ENCODE measurements at places on chromosomes 4 and X.
A peak's percentile ranks its signal among the peaks of the same experiment; 100 is the strongest.

DNA sequence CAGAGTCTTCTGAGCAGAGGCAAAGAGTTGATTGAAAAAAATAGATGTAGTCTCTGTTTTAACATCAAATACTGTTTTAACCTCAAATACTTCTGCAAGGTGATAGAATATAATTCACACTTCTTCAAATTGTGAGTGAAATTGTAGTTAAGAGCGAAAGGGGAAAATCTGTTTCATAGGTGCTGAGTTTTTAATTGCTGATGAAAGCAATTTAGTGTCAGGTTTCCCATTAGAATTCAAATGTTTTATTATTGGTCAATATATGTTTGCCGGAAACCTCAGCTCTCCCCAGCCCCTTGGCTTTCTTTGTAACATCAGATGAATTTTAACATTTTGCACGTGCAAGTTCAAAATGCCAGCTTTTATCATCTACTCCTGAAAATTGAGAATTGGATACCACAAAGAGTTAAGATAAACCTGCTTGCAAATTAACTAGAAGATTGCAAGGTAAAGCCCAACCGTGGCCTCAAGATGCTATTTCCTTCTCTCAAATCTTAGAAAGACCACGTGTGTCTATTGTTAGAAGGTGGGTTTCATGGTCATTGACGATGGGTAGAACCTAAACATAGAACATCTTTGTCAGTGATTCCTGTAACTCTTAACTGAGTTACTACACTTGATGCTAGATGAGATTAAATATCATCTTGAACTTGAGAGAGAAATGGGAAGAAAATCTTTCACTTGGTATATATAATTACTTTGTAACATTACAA, 1824.2 kb upstream of the TENM3 start:
- no peak for DNase-seq

DNA sequence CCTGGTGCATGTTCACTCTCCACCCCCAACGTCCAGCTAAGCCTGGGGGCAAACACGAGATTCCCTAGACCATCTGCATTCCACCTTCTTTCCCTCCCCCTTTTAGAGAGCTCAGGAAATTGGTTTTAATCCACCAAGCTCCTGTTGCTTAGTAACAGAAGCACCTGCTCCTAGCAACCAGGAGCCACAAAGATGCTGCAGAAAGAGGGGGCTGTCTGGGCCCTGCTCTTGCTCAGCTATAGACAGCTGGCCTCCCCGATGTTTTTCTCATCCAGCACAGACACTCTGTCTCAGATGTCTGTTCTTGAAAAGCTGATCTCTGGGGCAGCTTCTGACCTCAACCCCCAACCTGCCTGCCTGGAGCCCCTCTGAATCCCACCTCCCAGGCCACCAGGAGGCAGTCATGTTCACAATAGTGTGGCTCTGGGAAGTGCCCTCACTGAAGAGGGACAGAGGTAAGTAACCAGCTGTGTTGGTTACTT, 71.5 kb downstream of the SLC16A2 start:
- DNase-seq, result peak; percentile 16

DNA sequence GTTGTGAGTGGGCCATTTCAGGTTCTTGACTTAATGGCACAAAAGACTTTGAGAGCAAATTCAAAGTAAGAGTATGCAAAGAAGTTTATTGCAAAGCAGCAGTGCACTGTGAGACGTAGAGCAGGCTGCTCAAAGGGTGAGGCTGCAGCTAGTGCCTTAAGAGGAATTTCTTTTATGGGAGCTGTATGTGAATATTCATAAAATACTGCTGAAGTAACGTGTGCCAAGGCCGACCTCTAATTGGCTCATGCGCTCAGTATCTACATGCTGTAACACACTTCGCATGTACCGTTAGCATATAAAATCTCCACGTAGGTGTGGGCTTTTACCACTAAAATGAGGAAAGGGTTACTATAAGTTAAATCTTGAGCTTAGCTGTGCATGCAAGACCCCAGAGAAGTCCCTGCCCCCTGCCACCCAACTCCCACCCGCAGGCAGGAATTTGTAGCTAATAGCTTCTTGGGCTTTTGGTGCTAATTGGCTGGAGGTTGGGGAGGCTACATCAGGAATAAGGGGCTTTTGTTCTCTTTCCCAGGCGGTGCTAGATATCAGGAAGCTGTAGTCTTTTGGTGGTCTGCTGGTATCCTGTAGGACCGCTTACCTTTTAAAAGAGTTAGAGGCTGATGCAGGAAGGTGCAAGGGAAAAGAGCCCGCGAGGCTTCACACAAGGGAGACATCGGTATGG, 47.6 kb downstream of the FSTL5 start:
- no peak for DNase-seq

- DNase-seq, result no peak
Observed at GRCh38 chrX:46200413-46200812, 344.8 kb downstream of the ZNF674 start.

DNA sequence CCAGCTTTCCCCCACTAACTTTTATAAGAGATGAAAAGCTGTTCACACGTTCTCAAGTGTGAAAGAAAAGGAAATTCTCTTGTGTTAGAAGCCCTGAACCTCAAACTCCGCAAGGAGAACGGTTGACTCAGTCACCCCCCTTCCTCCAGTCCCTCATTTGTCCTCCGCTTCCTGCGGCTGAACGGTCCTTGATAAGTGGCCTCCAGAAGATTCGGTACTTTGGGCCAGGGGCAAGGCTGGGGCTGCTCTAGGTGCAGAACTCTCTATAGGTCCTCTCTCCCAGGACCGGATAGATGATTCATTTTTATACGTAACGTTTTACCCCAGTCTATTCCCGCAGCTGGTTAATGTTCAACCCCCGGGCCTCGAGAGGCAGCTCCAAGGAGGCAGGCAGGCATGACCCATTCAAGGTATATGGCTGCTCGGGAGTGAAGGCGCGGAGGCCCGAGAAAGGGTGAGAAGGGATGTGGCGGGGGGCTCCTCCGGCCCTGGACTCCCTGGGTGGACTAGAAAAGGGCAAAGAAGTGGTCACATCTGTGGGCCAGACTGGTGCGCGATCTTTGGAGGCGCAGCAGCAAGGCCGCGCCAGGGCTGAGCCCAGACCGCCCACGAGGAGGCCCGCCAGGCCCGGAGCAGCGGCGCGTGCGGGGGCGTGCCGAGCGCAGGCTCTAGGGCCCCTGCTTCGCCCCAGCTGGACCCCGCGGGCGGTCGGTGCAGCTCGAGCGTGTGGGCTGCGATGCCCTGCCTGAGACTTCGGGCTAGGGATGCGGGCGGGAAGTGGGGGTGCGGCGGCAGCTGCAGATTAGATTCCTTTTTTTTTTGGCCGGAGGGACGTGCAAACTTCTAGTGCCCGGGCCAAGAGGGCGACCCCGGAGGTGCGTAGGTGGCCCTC, 11.7 kb downstream of the PITX2 start:
- DNase-seq, result no peak

DNA sequence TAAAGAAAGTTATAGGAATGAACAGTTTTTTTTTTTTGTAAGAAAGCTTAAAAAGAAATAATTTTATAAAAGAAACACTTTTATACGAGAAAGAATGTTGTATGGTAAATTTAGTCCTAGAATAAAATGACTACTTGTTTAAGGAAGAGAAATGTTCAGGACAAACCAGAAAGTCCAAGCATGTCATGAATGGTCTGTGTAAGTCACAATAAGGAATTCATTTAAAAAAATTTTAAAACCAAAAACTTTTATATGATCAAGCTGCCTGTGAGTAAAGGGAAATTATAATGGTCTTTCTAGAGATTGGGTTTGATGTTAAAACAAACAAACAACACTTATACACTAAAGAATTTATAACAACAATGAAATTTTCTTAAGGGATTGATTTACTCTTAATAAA, 858.9 kb upstream of the PCDH7 start:
- no peak for DNase-seq

DNA sequence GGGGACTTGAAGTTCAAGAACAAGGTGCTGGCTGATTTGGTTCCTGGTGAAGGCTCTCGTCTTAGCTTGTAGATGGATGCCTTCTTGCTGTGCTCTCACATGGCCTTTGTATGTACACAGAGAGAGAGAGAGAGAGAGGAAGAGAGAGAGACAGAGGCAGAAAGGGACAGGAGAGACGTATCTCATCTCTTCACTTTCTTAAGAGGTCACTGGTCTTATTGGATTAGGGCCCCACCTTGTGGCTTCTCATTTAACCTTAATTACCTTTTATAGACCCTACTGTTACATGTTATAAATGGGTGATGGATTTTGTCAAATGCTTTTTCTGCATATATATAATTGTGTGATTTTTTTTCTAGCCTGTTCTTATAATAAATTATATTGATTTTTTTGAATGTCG, 1444.2 kb downstream of the ADGRL3 start:
- DNase-seq, result no peak

DNA sequence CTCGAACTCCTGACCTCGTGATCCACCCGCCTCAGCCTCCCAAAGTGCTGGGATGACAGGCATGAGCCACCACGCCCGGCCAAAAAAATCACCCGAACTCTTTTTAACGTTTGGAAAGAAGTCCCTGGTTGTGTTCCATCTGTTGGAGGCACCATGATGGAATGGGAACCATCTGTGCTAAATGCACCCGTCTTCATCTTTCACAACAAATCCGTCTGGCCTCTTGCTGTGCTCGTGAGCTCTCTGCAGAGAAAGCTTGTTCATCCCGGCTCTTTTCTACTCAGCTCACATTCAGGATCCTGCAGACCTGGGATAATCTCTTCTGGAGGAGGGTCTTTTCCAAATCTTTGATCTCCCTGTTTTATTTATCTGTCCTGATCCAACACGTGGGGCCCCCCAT, 188.8 kb downstream of the CRLF2 start:
- no peak for DNase-seq

DNA sequence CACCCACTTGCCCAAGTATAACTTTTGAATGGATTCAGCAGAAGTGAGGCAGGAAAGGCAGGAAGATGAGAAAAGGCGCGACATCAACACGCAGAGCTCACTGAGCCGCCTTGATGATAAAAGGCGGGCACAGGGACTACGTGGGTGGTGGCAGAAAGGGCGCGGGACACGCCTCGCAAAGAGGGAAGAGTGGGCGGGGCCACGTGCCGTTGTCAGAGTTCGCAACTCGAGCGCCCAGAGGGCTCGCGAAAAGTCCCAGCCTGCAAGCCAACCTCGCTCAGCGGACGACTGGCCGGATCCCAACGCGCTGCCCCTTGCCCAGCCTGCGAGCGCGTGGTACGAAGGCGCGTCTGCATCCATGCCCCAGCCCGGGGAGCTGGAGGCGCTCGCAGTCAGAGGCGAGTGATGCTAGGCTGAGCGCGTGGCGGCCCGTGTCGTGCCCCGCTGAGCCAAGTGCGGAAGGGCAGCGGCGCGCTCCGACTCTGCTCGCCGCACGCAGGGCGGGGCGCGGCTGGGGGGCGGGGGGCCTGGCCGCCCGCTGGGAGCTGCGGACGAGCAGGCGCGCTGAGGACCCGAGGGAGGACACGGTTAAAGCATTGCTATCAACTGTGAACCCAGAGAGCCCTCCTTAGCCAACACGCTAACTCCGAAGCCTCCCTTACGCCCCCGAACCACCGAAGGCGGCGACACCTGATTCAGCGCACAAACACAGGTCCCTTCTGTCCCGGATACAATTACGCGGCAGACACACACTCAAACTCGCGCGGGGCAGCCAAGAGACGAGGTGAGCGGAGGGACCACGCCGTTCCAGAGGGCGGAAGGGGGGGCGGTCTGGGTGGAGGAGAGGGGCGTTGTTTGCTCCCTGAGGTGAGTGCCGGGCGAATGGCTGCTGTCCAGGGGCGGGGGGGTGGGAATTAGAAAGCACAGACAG, at the start of gene UGT8:
Gene UGT8, plus strand, starts transcription at position 617 of the 931 bp plus-strand sequence. CDS start 24,074 bp downstream, outside the sequence.
- DNase-seq, result peak; percentile 40

DNA sequence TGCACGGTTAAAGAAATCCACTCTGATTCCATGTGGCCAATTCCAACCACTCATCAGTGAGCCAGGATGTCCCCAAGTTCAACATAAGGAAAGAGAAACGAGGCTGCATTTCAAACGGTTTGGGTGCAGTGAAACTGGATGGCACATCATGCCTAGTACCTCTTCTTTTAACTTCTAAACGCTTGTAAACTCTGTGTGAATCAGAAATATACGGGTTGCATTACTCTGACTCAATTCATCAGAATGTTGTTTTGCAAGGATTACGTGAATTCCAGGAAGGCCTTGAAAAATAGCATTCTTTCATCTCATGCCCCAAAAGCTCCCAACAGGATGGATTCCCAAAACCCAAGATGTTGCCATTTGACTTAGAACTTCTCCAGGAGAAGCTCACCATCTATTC, 270.4 kb downstream of the LDB2 start:
- no peak for DNase-seq

GRCh38 chrX:132258509-132258908, 39.3 kb upstream of the RAP2C start:
- DNase-seq, result no peak

- DNase-seq, result no peak
Observed at GRCh38 chr4:35189988-35190613, 1054.2 kb downstream of the ARAP2 start.

DNA sequence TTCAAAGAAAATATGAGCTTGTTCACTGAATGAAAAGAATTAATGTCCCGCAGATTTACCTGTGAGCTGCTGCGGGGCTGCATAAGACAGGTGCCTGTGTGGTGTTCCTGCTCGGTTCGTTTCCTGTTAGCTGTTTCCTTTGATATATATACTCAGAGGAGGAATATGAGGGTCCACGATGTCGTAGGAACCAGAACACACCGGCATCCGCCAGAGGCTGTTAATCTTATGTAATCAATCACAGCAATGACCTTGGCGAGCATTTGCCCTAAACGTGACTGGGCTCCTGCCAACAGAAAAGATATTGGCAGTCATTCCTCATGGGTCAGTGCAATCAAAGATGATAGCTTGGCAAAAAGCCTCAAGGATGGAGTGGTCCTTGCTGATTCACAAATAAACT, 260.1 kb downstream of the EVC2 start:
- DNase-seq, result no peak

DNA sequence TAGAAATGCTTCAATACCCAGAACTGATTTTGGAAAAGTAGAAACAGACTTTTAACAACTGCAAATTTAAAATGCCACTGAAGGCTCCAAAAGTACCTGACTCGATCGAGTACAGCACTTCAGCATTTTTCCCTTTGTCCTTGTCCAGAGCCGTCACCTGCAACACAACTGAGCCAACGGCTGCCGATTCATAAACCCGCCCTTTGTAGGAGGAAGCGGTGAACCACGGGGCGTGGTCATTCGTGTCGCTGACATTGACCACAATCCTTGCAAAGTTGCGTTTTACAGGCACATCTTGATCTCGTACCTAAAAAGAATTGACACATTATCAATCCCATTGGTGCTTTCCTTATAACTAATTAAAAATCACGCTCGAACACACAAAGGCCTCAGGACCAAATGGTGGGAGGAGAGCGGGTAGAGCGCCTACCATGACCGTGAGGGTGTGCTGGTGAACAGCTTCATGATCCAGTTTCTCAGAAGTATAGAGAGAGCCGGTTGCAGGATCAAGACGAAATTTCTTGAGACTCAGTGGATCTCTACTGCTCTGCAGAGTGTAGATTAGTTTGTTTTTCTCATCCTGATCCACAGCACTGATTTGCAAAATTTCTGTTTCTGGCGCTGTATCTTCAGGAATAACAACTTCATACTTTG, 72.8 kb upstream of the MTNR1A start:
- no peak for DNase-seq

- no peak for DNase-seq
Observed at GRCh38 chr4:156939801-156940200, 31.8 kb downstream of the PDGFC start.
